ENCODE measurements at places on chromosomes 5 and 9.

DNA sequence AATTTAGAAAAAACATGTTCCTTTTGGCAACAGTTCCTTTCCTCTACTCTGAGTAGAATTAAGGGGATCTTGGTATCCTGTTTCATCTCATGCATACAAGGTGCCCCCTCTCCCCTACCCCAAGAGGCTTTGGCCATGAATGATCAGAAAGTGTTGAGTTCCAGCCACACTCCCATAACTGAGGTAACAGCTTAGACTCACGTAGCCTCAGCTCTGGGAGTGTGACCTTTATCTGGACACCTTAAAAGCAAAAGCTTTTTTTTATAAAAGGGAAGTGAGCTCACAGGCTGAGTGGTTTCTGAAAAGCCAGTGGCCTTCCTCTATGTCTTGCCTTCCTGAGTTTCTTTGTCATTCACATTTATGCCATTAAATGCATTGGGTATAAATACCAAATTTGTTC, 900 bp upstream of the HAVCR2 start:
- DNase-seq: no peak

GRCh38 chr9:122912671-122912963, 506 bp downstream of the ZBTB6 start:
- no peak for DNase-seq

DNA sequence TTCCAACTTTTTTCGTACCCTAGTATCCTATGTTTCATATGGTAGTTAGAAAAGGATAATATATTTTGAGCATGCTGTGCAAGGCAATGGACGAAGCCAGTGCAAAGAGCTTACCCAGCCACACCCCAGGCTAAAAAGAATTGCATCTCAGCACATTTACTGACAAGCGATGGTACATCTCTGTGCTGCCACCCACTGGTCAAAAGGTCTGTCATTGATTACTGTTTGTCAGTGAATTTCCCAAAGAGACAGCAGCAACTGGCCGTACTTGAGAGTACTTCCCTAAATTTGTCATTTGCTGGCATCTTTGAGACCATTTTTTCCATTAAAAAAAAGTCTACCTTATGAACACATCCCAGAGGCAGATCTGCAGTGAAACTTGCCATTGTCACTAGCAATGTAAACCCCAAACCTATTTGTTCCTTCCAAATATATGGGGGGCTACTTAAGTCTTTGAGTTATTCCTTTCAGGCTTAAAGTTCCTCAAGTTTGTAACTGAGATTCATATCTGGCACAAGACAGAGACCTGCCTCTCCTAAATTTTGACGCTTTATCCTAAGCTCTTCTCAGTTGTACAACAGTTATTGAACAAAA, 184.3 kb downstream of the CTNND2 start:
- DNase-seq: no peak

DNA sequence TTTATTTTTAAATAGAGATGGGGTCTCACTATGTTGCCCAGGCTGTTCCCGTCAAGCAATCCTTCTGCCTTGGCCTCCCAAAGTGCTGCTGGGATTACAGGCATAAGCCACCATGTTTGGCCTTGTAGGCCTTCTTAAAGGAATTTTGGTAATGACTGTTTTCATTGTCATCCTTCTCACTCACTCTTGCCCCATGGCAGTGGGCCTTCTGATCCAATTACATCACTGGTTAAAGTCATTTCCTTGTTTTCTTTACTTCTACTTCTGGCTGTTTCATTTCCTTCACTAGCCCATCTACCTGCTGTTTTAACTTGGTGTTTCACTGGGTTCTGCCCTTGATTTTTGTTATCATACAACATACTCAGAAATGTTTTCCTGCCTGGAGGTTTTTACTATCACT, 20.1 kb upstream of the NIM1K start:
- DNase-seq: no peak

- no peak for DNase-seq
Observed at GRCh38 chr9:37420271-37421215, 2.0 kb upstream of the GRHPR start.

DNA sequence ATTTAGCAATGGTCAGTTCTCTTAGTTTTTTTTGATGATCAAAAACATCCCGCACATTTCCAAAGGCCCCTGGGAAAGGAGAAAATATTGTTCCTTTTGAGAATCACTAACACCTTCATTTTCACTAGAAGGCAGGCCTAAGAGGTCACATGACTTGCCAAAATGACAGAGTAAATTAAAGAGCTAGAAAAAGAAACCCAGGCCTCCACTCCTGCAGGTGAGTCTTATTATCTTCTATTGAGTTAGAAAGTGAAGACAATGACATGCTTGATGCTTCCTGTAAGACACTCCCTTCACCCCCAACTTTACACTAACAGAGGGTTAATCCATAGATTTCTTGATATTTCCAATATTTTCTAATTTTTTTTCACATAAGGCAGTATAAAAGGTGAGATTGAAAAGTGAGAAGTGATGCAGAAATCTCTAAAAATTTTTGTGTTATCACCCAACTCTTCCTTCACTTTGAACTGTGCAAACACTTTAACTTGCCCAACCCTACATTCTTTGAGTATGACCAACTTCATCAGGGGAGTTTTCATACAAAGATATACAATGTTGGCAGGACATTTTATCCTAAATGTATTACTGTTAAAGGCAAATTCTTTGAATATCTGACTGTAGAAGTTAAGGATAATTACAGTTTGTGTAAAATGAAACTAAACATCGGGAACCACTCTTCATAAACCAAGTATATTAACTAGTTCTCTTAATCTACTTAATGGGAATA, 57.1 kb downstream of the SUB1 start:
- DNase-seq: no peak

GRCh38 chr9:84698323-84698722, 28.8 kb downstream of the NTRK2 start:
- no peak for DNase-seq

- DNase-seq: no peak
Observed at GRCh38 chr5:150142185-150142958, 13.3 kb downstream of the PDGFRB start.

DNA sequence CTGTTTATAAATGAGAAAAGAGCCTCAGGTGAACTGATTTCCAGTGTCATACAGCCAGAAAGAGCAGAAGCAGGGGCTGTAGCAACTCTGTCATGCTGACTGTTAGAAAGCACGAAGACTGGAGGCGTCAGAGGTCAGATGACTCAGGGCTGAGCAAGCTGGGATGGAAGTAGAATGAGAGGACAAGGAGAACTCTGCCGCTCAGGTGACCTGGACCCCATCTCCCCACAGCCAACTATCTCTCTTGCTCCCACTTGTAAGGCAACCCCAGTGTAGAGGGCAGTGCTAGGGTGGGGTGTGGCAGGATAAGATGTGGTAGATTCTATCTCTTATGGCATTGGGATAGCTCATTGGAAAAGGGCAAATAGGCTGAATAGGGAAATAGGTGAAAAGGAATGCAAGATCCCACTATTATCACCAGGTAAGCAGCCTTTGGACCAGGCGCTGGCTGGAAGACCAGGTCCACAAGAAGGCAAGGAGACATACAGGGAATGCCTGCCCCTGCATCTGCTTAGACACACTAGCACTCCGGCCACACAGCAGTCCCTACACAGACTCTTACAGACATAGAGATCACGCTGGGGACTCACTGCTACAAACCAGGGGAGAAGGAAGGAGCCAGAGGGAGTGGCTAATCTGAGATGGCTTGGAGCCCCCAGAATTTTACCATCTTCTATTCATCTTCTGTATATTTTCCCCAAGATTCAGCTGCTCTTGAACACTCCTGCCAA, 21.2 kb upstream of the LOX start:
- no peak for DNase-seq

GRCh38 chr9:121304707-121305106, 36.7 kb downstream of the GSN start:
- no peak for DNase-seq

- DNase-seq: no peak
Observed at GRCh38 chr9:114619191-114619761, 8.2 kb downstream of the TMEM268 start.

- DNase-seq: no peak
Observed at GRCh38 chr9:106432631-106433030, 430.3 kb upstream of the ZNF462 start.

- DNase-seq: no peak
Observed at GRCh38 chr9:26949637-26950069, 2.6 kb upstream of the PLAA start.

DNA sequence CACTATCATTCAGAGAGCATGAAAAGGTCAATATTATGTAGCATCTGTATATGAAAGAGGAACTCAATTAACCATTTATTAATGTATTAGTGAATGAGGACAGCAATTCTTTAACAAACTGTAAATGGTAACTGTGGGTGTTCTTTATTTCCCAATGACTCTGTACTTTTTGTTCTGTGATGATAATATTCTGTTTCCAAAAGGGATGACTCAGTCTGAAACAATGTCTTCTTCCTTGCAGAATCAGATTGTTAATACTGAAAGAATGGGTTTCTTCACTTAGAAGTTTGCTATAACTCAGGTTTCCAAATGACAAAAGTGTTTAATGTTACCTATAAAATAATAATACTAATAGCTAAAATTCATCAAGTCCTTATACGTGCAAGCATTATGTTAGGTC, 1518.7 kb upstream of the WWC1 start:
- no peak for DNase-seq

GRCh38 chr9:90665072-90665471, 22.4 kb upstream of the DIRAS2 start:
- no peak for DNase-seq

GRCh38 chr9:99835142-99835541, 13.5 kb downstream of the NR4A3 start:
- DNase-seq: no peak

GRCh38 chr9:84583866-84584265, 85.7 kb upstream of the NTRK2 start:
- DNase-seq: no peak

GRCh38 chr5:131212471-131213021, 41.8 kb downstream of the LYRM7 start:
- DNase-seq: no peak

DNA sequence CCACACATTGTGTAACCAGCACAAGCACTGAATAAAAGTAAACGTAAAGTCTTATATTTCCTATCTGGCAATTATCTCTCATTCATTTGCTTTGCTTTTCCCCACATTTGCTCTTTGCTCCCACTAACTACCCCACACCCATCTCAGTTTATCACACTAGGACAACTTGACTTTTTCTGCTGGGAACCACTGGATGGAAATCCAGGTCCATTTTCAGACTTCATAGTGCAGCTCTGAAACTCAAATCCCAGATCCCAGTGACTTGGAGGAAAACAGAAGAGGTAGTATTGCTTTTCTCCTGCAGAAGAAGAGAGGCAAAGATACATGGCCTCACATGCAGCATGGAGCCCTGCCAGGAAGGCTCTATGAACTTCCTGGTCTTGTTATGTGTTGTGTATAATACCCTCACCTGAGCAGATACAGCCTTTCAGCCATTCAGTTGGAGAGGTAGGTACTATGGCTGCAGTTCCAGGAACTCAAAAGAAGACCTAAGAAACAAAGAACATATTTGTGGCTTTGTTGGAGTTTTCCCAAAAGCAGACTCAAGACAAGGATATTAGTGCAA, 90.0 kb upstream of the NIPBL start:
- DNase-seq: no peak

DNA sequence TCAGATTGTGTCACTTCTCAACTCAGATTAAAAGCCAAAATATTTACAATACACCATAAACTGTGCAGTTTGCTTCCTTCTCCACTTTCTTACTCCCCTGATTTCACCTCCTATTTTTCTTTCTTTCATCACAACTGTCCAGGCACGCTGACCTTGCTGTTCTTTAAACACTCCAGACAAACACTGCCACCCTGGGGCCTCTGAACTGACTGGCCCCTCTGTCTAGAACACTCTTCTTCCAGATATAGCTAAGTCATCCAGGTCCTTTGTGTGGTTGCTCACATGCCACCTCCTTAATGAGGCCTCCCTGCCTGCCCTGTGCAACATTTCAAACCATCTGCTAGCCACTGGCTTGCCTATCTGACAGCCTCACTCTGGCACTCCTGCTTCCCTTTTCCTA, 46.6 kb downstream of the ATG10 start:
- no peak for DNase-seq

- DNase-seq: no peak
Observed at GRCh38 chr5:77355751-77356150, 136.4 kb downstream of the WDR41 start.

GRCh38 chr9:118670011-118670953, 699.0 kb downstream of the BRINP1 start:
- no peak for DNase-seq

- DNase-seq: no peak
Observed at GRCh38 chr5:174599992-174600391, 124.4 kb upstream of the MSX2 start.

DNA sequence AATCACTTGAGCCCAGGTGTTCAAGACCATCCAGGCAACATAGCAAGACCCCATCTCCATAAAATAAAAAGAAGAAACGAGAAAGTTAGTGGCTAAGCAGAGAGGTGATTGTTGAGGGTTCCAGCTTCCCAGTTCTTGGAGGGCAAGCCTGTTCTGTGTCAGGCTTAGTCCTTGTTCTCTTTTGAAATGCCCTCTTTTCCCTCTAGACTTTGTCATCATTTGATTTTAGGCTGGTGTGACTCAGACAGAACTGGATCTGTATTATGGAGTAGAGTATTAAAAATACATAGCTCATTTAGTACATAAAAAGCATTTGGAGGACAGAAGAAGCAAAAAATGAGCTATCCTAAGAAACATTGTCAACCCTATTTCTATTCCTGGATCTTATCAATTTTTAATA, 159.4 kb downstream of the CD180 start:
- DNase-seq: no peak

- no peak for DNase-seq
Observed at GRCh38 chr9:114384836-114385396, 2.9 kb downstream of the AKNA start.

- DNase-seq: no peak
Observed at GRCh38 chr9:36063804-36064447, 27.2 kb downstream of the RECK start.

DNA sequence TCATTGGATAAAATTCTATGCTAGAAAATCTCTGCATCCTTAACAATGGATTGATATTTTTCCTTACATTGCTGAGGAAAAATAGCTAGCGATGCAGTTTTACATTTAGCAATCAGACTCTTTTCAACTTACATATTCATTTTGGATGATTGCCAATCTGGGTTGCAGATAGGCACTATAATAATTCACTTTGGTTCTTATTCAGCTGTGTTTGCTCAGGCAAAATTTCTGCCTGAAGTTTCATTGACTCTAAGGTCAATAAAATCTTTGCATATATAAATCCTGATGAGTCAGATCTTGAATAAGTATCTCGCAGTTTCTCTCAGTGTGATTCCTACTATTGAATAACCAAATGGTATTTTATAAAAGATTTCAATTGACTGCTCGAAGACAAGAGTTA, 1105.8 kb downstream of the CDH18 start:
- no peak for DNase-seq

GRCh38 chr9:115606838-115607237, 488.9 kb upstream of the TNC start:
- no peak for DNase-seq
